ENCODE measurements at places on chromosomes 7 and 10.
A peak's percentile ranks its signal among the peaks of the same experiment; 100 is the strongest.

DNA sequence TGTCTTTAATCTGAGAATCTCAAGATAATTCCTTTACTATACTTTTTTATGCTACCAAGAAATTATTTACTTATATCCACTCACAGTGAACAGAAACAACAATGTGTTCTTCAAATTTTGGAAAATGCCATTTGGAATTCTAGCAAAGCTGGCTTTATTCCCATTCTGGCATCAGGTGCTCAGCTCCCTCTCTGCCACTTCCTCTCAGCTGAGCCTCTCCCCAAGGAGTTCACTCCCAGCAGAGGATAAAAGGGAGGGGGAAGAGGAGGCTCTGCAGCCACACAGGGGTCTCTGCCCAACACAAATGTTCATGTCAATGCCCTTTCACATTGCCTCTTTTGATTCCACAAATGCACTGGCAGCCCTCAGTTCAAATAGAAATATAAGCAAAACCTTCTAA, 116.9 kb downstream of the CPEB3 start:
- no peak for DNase-seq

DNA sequence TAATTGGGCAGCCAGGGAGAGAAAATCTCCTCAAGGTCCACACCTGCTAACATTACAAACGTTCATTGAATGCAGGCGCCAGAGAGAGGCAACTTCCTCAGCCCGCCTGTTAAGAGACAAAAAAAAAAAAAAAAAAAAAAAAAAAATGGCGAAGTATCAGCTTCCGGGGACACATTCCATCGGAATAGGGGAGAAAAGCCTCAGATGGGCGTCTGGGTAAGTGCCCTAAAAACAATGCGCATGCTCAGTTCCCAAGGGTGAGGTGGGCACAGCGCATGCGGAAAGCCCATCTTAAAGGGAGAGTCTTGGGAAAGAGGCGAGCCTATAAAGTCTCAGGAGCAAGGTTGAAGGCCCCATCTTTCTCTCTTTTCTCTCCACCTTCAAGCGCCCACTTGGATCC, 1139.7 kb upstream of the CELF2 start:
- no peak for DNase-seq

- DNase-seq = no peak
Measured at GRCh38 chr10:69455006-69455763, 3.9 kb downstream of the TSPAN15 start.

DNA sequence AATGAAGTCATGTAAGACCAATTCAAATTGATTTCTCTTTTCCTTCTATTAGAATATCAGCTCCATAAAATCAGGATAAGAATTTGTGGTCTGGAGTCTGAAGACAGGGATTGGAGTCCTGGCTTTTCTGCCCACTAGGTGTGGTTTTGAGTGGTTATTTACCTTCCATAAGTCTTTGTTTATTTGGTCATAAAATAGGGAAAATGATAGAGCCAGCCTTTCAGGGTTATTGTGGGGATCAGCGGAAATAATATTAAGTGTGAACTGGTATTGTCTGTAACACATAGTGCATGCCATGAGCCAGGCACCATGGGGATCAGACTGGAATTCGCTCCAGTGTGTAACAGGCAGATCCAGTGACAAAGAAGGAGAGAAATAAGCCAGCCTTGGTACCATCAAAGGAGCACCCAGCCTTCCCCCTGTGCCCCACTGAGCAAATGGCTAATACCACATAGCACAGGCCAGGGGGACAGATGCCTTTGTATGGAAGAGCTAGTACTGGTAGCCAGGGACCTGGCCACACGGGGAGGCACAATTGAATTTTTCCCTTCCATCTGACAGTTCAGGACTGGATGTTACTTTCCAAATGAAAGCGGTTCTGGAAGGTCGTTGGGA, 509.7 kb upstream of the PODXL start:
- no peak for DNase-seq

- DNase-seq = no peak
Measured at GRCh38 chr10:30431435-30431911, 2.5 kb upstream of the MAP3K8 start.

GRCh38 chr7:133436014-133436428, 183.1 kb downstream of the EXOC4 start:
- no peak for DNase-seq

DNA sequence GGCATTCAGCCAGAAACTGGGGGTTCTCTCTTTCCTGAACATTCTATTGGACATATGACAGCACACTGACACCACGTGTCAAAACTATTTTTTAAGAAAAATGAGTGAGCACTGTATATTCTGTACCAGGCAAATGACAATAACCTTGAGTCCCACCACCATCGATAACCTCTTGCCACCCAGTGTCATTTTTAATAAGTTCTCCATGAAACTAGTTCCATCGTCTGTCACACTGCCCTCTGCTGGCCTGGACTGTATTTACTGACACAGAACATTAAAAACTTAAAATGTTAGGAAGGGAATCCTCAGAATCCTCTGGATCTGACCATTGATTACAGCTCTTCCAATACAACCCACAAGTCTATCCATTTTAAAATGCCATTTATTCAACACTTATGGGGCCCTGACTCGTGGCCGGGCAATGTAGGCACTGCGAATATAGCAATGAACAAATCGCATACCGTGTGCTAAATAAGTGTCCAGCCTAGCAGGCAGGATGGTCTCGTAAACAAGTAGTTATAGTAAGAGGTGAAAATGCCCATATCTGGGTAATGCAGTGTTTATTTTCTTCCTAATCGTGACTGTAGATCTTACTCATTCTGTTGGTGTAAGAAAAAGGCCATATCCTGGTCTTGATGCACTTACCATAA, 35.9 kb upstream of the CACNB2 start:
- peak; percentile 65 for DNase-seq

GRCh38 chr7:72793791-72794190, 34.2 kb downstream of the TYW1B start:
- DNase-seq = no peak

GRCh38 chr7:20013536-20013935, 203.6 kb downstream of the MACC1 start:
- no peak for DNase-seq

- no peak for DNase-seq
Measured at GRCh38 chr7:7271094-7271874, 88.9 kb downstream of the C1GALT1 start.

- DNase-seq = no peak
Measured at GRCh38 chr7:33087356-33087755, 21.8 kb downstream of the RP9 start.

GRCh38 chr7:26584987-26585665, 279.3 kb downstream of the SKAP2 start:
- DNase-seq = no peak

GRCh38 chr10:91616137-91616536, 16.7 kb downstream of the PPP1R3C start:
- DNase-seq = no peak

- DNase-seq = no peak
Measured at GRCh38 chr7:155791214-155791737, 21.0 kb downstream of the SHH start.

DNA sequence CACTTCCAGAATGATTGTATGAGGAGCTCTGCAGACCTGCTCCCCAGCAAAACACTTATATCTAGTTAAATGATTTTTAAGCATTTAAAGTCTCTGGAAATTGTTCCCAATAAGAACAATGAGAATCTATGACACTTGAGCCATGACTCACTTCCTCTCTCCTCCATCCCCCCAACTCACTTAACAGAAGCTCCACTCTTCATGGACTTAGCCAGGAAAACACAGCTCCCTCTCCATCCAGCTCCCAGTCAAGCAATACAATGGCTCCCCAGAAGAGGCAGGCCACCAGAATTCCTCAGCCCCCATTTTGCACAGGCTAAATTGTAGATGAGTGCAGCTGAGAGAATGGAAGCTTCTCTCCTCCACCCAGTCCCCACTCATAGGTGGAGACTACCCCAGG, 27.0 kb downstream of the AOC1 start:
- DNase-seq = no peak

DNA sequence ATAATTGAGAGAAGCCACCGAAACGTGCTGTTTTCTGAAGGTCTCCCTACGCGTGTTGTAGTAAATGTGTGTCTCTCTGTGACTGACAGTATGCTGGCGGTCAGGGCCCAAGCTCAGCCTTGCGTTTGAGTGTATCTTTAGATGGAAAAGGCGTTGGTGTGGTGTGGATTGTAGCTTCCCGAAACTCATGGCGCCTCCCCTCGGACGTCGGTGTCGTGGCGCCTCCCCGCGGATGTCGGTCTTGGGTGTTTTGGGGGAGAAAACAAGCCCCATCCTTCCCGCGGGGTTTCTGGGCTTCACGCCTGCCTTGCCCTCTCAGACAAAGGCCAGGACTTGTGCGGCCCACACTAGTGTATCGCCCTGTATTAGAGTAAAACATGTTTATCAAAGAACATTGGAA, 12.8 kb downstream of the SUN1 start:
- no peak for DNase-seq

DNA sequence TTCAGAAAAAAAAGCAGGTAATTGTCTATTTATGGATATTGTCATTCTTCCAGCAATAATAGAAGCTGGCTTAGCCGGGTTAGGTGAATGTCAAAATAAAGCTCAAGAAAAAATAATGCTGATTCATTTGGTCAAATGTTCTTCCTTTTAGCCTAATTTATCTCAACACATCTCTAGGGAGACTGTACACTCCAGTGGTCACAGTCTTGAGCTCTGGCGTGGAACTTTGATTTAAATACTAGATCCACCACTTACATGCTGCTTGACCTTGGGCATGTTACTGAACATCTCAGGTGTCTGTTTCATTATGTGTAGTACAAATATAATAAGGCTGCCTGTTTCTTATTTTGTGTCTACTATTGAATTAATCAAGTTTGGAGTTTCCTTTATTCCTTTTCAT, 22.0 kb downstream of the PRTFDC1 start:
- no peak for DNase-seq

GRCh38 chr7:39130274-39130673, 152.6 kb downstream of the POU6F2 start:
- DNase-seq = no peak

GRCh38 chr10:103841519-103841918, 13.9 kb downstream of the SH3PXD2A start:
- no peak for DNase-seq

GRCh38 chr10:116044801-116045248, 228.2 kb downstream of the GFRA1 start:
- DNase-seq = no peak

DNA sequence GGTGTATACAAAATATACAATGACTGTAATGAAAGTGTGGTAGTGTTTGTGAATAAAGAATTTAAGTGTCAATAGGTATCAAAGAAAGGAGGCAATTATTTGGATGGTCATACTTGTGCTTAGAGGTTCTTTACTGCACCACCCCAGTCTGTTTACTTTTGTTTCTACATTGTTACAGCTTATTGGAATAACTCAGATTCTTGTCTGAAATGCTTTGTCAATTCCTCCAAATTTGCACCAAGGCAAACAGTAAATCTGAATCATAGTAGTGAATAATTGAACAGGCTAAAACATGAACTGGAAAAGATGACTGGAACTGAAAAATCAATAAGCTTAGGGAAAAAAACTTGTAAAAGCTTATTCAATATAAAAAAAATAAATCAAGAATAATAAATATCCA, 319.2 kb downstream of the EXOC4 start:
- DNase-seq = no peak

All from stimulated activated CD4-positive, alpha-beta T cell treated with anti-CD3 and anti-CD28 coated beads, Interleukin-2, amount 100 ng/mL, for 24 hours (primary cell).